ENCODE measurements at places on chromosomes 16 and 17.

DNA sequence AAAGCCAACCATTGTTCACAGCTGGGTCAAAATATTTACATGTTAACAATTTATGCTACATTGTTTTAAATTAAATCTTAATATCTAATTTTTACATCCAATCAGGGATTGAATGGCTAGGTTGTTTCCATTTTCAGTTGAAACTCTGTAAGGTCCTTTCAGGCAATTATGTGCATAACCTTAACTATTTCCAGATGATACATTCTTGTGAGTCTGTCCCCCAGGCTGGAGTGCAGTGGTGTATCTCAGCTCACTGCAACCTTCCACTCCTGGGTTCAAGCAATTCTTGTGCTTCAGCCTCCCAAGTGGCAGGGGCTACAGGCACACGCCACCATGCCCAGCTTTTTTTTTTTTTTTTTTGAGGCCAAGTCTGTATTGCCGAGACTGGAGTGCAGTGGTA is 10.4 kb downstream of the CDC42EP4 start:
- no peak for DNase-seq

GRCh38 chr17:40675905-40676304 is 10.9 kb upstream of the KRT222 start:
- DNase-seq = no peak

GRCh38 chr17:57115377-57115776 is 30.3 kb downstream of the AKAP1 start:
- no peak for DNase-seq

GRCh38 chr16:73006026-73006425 is 41.9 kb downstream of the ZFHX3 start:
- no peak for DNase-seq

- DNase-seq = no peak
Measured at GRCh38 chr16:10684511-10685151, 10.1 kb downstream of the TEKT5 start.
